Globus pallidus (tissue), 1 donor: ENCODE measurements at places on chromosomes 3 and 15.

DNA sequence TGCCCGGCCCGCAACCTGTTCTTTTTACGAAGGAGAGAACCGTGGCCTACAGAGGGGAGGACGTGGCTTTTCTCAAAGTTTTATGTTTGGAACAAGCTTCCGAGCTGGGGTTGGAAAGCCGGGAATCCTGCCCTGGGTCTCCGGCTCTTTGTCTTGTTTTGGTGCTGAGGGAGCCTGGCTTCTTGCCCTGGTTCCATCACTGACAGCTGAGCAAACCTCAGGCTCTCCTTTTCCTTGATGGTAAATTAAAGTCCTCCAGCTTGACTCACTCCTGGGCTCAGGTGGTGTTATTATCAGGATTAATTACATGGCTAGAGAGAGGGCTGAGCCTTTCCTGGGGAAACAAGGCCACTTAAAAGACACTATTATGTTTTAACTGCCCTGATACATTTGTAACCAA is 289.5 kb upstream of the RGMA start:
- DNase-seq, result no peak

GRCh38 chr15:89998923-89999675 is 2.0 kb upstream of the ZNF710 start:
- DNase-seq, result no peak

- DNase-seq, result no peak
Measured at GRCh38 chr3:156548902-156549301, 6.0 kb downstream of the SSR3 start.

- DNase-seq, result no peak
Measured at GRCh38 chr15:35000511-35000910, 12.4 kb upstream of the ZNF770 start.

- DNase-seq, result no peak
Measured at GRCh38 chr15:62999923-63000561, 42.5 kb upstream of the TPM1 start.

DNA sequence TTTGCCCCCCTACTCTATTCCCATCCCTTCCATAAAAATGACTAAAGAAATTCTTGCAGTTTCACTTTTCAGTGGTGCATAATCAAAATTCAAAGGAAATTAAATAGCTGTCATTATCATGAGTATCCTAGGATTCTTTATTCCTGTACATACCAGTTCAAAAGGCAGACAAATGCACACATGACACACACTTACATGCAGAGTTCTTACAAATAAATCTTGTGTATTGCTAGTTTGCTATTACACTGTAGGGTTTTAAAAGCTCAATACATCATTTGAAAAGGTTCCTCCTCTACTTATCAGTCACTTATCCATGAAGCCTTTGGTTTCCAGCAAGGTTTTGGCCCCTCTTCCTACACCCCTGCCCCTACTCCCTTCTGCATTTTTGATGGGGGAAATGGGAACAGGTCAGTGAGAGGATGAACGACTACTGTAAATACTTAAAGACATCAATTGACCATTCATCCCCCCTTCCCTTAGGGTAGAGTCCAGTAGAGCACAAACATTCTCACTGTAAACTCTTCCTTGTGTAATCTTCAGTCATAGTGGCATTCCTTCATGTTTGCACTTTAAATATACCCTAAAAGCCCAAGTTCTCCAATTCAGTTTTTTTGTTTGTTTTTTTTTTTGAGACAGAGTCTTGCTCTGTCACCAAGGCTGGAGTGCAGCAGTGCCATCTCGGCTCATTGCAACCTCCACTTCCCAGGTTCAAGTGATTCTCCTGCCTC is 92.6 kb downstream of the SUCLG2 start:
- no peak for DNase-seq

DNA sequence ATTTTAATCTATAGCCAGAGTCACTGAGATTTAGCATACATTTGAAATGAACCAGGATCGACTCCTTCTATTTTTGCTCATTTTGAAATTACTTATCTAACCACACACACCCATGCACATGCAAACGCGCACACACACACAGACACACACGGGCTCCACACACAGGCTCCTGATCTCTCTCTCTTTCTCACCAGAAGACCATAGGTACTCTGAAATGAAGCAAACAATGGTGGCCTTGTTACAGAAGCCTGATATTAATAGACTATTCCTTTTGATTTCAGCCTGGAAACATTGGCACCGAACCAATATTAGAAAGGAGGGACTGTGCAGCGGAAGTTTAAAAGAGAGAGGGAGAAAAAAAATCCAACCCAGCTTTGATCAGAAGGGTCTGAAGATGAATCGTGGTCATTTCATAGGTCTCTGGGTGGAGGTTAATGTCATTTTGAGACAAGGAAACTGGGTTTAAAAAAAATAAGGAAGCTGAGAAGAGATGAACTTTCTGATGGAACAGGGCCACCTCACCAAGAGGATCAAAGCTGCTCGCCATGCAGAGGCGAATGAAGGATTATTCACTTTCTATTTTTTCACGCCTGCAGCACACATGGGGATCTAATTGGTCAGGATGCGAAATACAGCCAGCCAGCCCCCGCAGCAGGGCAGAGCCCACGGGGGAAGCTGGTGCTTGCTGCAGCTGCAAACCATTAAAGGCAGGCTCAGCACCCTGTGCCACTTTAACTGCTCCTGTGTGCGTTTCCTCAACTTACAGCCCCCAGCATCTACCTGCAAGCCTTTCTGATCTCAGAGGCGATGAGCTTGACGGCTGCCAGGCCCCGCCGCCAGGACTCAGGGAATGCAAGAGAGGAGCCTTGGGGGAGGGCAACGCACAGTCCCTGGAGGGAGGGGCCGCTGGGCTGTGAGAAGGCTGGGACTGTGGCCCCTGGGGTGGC is 88.8 kb downstream of the HES1 start:
- DNase-seq, result no peak

GRCh38 chr3:185983495-185984141 is 45.8 kb upstream of the TRA2B start:
- DNase-seq, result peak; percentile 73

- no peak for DNase-seq
Measured at GRCh38 chr3:60757724-60758123, 493.5 kb downstream of the FHIT start.

DNA sequence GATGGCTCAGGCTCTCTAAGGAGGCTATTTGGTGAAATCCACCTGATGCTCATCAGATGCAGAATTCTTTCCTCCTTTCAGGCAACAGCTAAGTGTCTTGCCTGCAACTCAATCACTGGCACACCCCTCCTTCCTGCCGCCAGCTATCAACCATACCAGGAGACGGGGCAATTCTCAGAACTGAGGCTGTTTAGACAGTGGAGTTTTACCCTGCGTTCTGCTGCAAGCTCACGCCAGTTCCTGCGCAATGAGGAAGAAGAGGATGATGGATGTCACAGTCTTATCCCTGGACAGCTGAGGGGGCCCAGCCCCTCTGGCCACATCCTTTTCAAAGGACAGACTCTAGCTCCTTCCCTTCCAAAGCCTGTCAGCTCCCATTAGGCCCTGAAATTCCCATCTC is 7.0 kb upstream of the MANF start:
- no peak for DNase-seq

GRCh38 chr15:63909819-63910437 is 76.2 kb upstream of the HERC1 start:
- no peak for DNase-seq

- peak; percentile 39 for DNase-seq
Measured at GRCh38 chr15:77870195-77871065, 207.1 kb downstream of the TBC1D2B start.

- no peak for DNase-seq
Measured at GRCh38 chr3:53192608-53193007, 31.6 kb downstream of the PRKCD start.

GRCh38 chr3:194189243-194189791 is 53.4 kb downstream of the HES1 start:
- no peak for DNase-seq

GRCh38 chr15:58852347-58852746 is 81.1 kb downstream of the SLTM start:
- no peak for DNase-seq

DNA sequence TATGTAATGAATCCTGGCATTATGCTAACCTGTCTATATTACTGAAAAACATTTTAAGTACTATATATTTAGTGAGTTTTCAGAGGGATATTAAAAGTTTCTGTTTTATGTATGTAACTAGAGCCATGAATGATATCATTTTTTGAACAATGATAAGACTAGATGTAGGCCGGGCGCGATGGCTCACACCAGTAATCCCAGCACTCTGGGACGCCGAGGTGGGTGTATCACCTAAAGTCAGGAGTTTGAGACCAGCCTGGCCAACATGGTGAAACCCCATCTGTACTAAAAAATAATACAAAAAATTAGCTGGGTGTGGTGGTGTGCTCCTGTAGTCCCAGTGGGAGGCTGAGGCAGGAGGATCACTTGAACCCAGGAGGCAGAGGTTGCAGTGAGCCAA is 34.1 kb downstream of the DHX36 start:
- DNase-seq, result no peak

- DNase-seq, result peak; percentile 83
Measured at GRCh38 chr3:66386925-66387650, 113.7 kb downstream of the LRIG1 start.

GRCh38 chr3:16496008-16496407 is 17.5 kb downstream of the RFTN1 start:
- no peak for DNase-seq

- no peak for DNase-seq
Measured at GRCh38 chr15:93059442-93059841, 29.6 kb downstream of the RGMA start.

- no peak for DNase-seq
Measured at GRCh38 chr3:134881305-134881704, 86.2 kb downstream of the EPHB1 start.

DNA sequence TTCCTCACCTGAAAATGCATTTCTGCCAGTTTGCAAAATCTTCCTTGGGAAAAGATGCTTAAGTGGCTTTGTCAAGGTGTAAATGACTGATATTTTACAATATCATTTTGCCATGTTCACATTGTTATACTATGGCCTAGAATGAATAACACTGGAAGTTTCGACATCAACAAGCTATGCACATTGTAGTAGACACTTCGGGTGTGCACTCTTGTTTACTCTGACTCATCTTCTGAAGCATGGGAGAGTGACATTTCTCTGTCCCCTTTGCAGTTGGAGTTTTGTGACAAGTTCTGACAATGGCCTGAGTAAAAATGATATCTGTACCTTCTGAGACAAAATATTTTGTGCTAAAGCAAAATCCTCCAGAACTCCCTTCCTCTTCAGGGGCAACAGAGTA is 567.0 kb upstream of the RGMA start:
- no peak for DNase-seq

GRCh38 chr3:105598042-105598796 is 231.5 kb downstream of the ALCAM start:
- DNase-seq, result no peak

DNA sequence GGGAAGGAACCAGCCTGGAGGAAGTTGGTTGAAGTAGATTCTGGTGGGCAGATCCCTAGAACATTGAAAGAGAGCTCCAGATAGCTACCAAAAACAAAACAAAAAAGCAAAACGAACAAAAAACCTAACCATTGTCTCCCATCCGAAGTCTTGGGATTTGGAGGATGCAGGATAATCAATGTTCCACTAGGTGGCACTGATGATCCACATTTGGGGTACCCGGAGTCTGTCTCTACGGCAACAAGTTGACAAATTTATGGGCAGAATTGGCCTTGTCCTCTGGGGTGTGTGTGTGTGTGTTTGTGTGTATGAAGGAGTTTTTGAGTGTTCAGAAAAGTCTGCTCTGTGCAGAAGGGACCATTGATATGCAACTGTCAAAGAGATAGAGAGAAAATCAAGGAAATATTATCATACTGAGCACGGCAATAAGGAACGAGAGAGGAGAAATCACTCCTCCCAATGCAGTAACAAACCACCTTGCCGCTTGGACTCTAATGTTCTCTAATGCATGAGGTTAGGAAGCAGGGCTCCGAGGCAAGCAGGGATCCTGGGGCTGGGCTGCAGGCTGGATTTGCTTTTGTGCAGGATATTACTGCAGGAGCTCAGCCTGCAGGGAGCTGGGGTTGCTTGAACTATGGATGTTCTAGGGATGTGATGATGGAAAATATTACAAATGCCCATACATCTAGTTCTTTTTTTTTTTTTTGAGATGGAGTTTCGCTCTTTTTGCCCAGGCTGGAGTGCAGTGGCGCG is 59.8 kb upstream of the KLHL25 start:
- DNase-seq, result peak; percentile 52

DNA sequence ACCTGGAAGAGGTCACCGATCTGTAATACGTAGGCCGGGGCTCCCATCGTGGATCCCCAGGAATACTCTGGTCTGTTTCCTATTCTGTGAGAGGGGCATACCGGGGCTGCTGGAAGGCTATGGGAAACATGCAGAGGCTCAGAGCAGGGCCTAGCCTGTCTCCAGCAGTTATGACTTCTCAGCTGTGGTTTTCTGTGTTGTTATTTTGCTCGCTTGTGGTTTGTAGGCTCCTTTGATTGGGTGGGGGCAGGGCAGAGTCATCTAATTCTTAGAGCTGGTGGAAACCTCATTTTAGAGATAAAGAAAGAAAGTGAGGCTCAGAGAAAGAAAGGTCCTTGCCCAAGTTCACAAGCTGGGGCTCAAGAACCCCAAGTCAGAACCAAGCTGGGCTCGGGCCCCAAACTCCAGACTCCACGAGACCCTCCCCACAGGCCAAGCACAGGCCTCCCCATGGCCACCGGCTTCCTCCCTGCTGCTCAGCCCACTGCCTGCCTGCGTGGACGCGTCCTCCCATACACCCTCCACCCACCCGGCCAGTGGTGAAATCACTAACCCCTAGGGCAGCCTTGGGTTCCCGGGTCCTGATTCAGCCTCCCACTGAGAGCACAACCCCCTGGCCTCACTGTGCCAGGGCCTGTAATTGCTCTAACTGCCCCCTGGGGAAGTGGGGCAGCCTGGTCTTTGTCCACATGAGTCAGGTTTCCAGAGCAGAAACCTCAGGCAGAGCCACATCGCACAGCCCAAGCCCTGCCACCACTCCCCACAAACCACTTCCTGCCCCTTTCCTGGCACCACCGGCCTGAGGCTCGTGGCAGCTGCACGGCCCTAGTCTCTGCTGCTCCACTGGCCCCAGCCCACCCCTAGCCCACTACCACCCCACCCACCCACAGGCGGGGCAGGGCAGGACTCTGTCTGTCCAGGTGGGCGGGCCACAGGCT is 270.8 kb downstream of the UACA start:
- no peak for DNase-seq

DNA sequence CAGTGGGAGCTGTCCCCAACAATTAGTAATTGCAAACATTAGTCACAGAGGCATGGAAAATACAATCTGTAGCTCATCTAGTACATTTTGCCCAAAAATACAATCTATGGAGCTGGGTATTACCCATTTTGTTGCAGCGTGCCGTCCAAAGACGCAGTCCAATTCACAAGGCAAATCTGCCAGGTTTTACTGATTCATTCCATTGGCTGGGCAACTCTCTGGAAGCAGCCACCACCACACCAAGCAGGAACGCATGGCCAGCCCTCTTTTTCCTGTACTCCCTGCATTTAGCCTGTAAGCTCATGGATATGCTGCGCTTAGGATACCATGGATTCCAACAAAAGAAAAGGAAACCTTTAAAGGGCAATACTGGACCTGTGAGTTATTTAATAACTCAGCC is 60.5 kb upstream of the ARRDC4 start:
- no peak for DNase-seq

GRCh38 chr3:100024520-100025303 is 89.6 kb downstream of the FILIP1L start:
- no peak for DNase-seq
